ENCODE measurements at places on chromosomes 1 and 21.

DNA sequence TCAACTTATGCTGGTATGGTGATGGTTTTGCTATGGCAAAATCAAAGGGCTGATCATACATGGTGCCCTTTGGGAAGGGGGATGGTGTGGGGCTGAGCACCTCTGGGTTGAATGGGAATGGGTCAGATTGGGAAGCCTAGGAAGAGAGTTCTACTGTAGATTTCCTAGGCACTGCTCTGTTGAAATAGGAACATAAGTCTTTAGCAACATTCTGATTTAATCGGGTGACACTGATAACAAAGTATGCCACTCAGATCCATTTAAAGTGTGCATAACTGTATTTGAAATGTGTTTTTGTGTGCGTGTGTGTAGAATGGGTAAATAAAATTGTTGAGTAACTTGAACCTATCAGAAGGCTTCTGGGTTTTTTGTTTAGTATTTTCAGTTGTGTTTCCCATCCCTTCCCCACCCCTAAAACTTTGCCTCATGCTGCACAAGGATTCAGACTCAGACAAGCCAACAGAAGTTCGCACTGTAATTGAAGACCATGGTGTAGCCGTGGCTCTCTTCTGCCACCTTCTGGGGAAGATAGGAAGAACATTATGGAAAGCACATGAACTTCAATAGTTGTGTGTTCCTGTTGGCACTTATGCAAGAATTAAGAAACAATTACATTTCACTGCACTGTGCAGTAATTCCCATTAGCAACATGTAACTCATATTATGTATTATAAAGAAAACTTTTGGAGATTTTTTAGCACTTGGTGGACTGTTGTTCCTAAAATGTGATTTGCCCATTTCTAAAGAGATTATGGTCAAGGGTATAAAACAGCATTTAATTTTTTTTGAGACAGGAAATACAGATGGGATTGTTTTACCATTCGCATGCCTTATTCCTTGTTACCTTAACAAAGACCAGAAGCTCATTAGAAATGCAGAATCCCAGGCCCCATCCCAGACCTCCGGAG lies 10.9 kb upstream of the C4BPB start:
- peak; percentile 73 for DNase-seq

- no peak for DNase-seq
These were observed 48.7 kb upstream of the KCNJ15 start for GRCh38 chr21:38208118-38208517.

GRCh38 chr21:37032877-37033471 lies 26.5 kb downstream of the RIPPLY3 start:
- DNase-seq = no peak

- DNase-seq = no peak
These were observed 53.5 kb upstream of the FOXD3 start for GRCh38 chr1:63268876-63269275.

- DNase-seq = no peak
These were observed 537.8 kb downstream of the SMYD3 start for GRCh38 chr1:245969283-245969682.

DNA sequence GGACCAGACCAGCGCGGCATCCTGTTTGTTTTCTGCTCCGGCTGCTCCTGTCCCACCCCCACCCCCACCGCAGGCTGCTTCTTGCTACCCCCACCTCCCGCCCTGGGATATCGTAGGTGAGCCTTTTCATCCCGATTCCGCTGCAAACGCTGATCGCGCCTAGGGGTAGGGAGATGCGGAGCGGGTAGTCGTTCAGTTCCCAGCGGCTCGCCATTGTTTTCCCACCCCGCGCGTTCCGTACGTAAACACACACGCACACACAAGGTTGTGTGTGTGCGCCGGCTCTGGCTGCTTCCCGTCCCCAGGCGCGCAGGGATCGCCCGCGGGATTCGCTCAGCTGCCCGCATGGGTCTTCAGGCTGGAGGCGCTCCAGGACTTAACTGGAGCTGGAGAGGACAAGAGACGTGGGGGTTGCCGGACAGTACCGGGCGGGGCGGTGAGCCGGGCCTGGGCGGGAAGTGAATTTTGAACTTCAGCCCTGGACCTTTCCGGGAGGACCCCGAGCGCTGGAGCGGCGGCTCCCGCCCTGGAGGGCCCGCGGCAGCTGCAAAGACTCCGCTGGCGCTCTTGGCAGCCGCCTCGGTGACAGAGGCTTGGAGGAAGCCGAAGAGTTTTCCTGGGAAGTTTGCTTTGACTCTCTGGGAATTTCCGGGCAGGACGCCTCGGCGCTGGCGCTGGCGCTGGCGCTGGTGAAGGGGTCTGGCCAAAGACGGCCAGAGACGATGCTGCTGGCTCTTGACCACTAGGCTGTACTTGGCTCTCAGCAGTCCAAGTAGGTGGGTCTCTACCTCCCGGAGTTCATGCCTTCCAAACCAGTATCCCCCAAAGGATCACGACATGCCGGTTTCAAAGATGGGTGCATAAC lies 1.6 kb downstream of the SOX13 start:
- DNase-seq = no peak

- DNase-seq = peak; percentile 63
These were observed 5.3 kb upstream of the TUFT1 start for GRCh38 chr1:151534662-151535278.

GRCh38 chr1:7915826-7916500 lies 24.7 kb downstream of the TNFRSF9 start:
- no peak for DNase-seq

- DNase-seq = no peak
These were observed 11.0 kb downstream of the KRTAP10-1 start for GRCh38 chr21:44529011-44529421.

GRCh38 chr1:67755619-67756018 lies 70.6 kb downstream of the GADD45A start:
- no peak for DNase-seq

DNA sequence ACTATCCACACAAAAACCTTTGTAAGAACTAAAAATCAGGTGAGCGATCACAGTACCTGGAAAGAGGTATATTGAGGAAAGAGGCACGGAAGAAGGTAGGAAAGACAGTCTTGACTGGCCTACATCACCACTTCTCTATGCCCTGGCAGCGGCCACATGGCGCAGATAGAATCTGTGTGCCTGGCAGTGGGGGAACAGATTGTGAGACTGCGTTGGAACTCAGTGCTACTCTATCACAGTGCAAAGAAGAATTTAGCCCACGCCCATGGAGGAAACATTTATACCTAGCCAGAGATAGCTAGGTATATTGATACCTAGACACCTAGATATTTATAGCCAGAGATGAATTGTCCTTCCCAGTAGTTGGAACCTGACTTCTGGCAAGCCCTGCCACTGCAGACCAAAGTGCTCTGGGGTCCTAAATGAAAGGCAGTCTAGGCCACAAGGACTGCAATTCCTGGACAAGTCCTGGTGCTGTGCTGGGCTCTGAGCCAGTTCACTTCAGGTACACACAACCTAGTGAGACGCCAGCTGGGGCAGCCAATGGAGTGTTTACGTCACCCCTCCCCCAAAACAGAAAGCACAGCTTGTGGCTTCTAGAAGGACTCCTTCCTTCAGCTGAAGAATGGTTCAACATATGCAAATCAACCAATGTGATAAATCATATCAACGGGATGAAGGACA lies 51.9 kb downstream of the DHX9 start:
- no peak for DNase-seq

GRCh38 chr1:246166841-246167240 lies 340.2 kb downstream of the SMYD3 start:
- DNase-seq = no peak

GRCh38 chr1:89175601-89176256 lies at the start of gene GBP7:
Gene GBP7 (minus strand): TSS chr1:89176003. CDS start chr1:89171935, 4,068 bp downstream.
- DNase-seq = no peak

DNA sequence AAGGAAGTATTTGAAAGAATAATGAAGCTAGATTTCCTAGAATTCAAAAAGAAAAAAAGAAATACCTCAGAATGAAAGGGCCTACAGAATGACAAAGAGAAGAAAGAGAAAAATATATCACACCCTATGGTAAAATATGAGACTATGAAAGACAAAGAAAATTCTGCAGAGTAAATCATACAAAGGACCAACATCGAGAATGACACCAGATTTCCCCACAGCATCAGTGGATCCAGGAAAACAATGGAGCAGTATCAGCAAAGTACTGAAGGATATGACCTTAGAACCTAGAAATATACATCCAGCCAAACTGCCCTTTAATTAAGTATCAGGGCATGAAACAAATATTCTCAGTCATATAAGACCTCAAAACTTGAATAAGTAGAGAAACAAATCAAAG lies 21.2 kb upstream of the IFNAR2 start:
- DNase-seq = no peak

DNA sequence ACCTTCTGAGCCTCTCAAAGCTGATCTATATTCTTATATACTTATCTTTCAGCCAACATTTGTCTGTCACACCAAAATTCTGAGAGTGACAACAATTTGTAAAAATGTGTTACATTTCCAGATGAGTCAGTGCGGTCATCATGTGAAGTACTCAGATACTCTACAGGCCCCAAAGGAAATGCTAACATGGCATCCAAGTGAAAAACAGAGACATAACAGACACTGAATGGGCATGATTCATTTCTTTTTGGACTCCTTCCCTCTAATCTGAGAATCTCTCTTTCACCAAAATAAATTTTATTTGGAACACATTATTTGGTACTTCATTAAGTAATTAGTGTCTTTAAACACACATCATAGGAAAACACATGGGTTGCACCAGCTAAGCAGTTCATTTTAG lies 96.6 kb downstream of the SLC44A5 start:
- DNase-seq = no peak

- no peak for DNase-seq
These were observed 44.8 kb downstream of the ATP5PO start for GRCh38 chr21:33870768-33871167.

- no peak for DNase-seq
These were observed 67.4 kb upstream of the CASZ1 start for GRCh38 chr1:10863886-10864285.

DNA sequence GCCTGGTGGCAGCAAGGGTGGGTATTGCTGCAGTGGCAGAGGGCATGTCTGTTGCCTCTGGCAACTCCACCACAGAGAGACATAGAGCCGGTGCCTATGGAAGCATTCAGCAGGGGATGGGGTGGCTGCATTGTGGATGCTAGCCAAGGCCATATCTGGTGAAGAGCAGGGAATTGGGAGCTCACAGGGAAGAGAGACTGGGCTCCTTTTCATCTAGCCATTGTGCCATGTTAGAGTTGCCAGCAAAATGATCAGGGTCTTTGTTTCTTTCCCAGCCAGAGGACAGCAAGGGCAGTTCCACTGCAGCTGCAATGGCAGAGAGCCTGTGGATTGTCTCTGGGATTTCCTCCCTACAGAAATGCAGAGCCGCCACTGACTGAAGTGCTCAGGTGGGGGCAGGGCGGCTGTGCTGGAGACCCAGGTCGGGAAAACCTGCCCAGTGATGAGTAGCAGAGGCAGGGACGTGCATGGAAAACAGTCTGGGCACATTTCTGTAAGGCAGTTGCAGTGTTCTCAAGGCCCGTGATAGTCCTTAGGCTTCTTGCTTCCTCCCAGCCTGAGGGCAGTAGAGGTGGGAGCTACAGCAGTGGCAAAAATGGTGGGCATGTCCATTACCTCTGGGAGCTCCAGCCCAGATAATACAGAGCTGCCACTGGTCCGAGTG lies 40.2 kb upstream of the CYP4X1 start:
- DNase-seq = no peak

- DNase-seq = no peak
These were observed 44.8 kb downstream of the OPTC start for GRCh38 chr1:203538726-203539125.

DNA sequence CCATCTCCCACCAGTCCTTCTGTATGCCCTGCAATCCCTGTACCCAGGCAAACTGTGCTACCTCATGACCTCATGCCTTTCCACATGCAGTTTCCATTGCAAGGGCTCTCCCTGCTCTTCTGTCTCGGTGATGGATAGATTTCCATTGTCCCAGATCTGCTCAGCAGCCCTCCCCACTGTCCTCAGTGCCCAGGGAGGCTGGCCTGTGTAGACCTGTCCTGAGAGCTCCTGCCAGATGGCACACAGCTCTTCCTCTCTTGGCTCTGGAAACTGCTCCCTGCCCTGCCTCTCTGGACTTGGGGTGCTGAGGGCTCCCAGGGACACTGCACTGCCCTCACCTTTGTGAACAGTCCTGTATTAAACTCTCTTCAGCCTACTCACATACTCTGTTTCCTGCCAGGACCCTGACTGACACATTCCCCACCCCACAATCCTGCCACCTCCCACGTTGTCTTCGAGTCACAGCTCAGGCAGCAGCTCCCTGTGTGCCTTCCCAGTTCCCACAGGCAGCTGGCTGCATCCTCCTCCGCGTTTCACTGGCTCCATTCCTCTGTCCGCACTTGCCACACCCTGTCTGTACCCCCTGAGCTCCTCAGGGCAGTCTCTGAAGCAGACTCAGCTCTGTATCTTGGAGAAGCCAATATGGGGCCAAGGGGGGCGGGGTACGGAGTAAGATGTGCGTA lies 57.0 kb downstream of the SPATA46 start:
- no peak for DNase-seq

- no peak for DNase-seq
These were observed 820.2 kb upstream of the ADAMTS5 start for GRCh38 chr21:27787046-27787445.

GRCh38 chr1:115717541-115717940 lies 51.0 kb downstream of the CASQ2 start:
- peak; percentile 12 for DNase-seq

DNA sequence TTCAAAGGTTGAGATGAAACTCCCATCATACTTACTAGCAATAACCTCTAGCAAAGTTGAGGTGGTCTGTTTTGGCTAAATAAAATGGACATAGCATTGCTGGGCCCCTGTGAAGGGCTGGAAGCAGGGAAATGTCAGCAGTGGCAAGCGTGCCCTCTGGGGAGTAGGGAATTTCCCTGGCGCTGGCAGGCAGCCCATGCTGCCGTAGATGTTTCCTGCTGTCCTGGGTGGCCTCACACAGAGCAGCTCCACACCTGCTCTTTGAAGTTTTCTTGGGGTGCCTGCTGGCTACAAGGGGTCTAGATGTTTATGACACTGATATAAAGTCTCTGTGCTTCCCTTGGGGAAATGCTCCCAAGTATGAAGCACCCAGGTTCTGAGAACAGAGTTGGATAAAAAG lies 30.2 kb downstream of the ADARB1 start:
- peak; percentile 54 for DNase-seq

DNA sequence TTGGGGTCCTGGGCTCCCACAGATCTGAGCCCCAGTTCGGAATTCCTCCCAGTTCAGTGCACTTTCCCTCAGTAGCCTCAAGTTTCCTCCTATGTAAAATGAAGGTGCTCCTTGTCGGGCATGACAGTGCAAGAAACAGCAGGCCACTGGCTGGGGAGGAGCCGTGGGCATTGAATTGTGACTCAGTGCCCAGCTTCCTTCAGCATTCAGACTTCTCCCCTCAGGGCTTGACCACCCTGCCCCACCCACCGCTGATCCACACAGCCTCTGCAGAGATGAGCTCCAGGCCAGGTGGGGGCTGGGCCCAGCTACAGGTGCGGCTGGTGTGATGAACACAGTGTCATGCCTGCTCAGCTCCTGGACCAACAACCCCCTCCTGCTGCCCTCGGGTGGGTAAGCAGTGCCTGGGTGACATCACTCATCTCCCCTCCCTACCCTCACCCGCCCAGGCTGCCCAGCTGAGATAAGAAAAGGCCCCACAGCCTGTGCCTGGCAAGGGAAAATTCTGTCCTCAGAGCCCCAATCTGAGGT lies 4.9 kb downstream of the MOB3C start:
- no peak for DNase-seq

GRCh38 chr1:42040159-42040558 lies 113.1 kb upstream of the GUCA2B start:
- DNase-seq = no peak

GRCh38 chr1:240210026-240210425 lies 118.3 kb downstream of the FMN2 start:
- no peak for DNase-seq

Measured in CD4-positive, alpha-beta memory T cell (primary cell).